RKO (cell line): ENCODE measurements at places on chromosomes 2 and 18.

DNA sequence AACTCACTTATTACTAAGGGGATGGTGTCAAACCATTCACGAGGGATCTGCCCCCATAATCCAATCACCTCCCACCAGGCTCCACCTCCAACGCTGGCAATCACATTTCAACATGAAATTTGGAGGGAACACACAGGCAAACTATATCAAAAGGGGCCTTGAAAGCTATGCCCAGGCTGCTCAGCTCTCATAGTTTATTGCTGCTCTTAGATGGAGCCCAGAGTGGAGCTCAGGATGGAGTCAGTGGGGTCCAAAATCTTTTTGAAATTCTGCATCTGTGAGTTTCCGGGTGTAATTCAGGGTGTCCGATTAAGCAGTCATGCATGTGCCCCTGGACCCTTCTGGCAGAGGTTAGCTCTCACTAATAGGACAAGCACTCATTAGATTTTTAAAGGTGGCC is 24.3 kb downstream of the RHOB start:
- no peak for DNase-seq

DNA sequence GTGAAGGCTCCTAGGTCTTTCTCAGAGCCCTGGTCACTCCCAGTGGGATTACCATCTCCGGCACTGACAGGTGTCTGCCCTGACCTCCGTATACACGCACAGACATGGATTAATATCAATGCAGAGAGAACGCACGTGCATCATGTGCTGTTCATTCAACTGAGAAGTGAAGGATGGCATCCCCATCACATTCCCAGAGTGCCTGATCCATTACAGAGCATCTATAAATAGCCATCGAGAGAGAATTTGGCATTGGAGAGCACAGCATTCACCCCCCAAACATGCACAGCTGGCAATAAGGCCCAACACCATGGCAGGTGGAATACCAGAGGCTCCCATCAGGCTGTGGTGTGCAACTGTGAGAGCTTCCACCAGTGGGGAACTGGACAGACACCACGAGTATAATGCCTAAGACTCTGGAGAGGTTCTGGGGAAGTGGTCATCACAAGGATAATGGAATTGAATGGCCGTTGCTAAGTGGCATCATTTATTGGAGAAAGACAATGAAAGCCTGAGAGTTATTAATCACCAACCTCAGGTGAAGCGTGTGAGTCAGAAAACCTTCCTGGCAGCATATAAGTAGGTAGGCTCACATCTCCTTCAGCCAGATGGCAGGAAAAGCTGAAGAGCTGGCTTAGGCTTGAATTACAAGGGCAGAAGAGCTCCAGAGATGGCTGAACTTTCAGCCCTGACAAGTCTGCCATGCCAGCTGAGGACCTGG is 244.5 kb upstream of the ID2 start:
- no peak for DNase-seq

DNA sequence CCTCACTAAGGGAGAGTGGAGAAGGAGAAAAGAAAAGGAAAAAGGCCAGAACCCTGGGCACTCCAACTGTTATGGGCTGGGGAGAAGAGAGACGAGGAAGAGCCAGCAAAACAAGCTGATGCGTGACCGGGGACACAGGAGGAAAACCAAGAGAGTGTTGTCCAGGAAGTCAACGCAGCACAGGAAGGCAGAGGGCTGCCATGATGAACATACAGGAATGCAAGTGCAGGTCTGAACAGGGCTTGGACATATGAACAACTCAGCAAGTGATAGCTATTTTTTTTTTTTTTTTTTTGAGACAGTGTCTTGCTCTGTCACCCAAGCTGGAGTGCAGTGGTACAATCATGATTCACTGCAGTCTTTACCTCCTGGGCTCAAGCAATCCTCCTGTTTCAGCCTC is 28.4 kb downstream of the SIX3 start:
- DNase-seq = no peak

GRCh38 chr2:197007716-197008628 is 81.5 kb upstream of the PGAP1 start:
- peak; percentile 46 for DNase-seq

DNA sequence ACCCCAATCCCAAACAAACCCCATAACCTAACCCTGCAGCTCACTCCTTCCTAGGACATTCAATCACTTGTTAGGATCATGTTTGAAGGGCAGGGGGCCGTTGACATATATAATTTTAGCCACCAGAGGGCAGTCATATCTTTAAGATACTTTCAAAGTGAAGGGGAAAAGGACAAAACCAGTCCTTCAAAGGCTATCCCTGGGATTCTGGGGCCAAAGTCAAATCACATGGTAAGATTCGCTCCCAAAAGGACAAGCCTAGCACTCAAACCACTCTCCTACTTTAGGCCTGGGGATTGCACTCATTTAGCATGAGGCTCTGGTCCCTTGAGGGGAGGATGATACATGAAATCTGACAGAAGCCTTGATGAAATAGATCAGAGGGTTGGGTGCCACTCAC is 44.6 kb downstream of the HAUS1 start:
- peak; percentile 61 for DNase-seq

- DNase-seq = no peak
Measured at GRCh38 chr18:45920367-45920766, 46.8 kb downstream of the EPG5 start.

GRCh38 chr18:58194028-58194427 is 150.0 kb downstream of the NEDD4L start:
- no peak for DNase-seq

- DNase-seq = no peak
Measured at GRCh38 chr2:117502121-117502520, 312.4 kb upstream of the DDX18 start.

GRCh38 chr2:107146181-107146580 is 260.2 kb upstream of the ST6GAL2 start:
- no peak for DNase-seq

DNA sequence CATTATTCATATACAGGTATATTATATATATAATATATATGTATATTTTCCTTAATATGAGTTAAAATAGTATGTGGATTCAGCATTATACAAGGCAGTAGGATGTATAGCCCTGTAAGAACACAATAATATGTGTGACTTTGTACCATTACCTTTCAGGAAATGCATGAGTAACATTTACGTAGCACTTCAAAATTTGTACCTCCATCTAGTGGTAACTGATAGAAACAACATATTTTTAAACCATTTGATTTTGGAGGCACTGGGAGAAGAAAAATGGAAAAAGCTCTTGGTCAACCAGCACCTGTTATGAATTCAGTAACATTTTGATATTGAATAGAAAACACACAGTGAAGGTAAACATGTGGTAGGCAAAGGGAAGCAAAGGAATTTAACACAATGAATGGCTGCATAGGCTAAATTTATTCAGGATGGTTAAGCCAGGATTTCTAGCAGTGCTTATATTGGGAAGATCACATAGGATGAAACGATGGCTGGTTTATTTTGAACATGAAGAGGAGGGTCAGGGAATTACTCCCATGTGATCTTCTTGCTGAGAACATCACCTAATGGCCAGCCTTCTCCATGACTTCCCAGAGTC is 565.5 kb downstream of the CCDC85A start:
- DNase-seq = peak; percentile 72

GRCh38 chr2:26696351-26696816 is 3.9 kb downstream of the KCNK3 start:
- peak; percentile 96 for DNase-seq

DNA sequence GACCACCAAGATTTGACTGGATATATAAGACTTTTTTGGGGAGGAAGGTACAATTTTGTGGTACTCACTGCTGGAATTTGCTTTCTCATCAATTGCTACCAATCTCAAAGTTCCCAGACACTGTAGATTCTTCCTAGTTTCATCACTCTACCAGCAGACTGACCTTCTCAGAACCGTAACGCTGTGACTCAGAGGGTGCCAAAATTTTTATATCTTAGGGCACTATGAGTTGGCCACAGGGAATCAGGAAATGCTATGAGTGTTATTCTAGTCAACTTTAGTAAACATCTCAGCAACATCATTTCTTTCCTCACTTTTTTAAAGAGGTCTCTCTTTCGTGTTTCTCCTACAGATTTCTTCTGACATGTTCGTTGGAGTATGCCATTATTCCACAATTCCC is 499.0 kb downstream of the TMX3 start:
- peak; percentile 3 for DNase-seq

GRCh38 chr2:73109431-73110167 is 3.1 kb downstream of the RAB11FIP5 start:
- DNase-seq = no peak

GRCh38 chr2:175008801-175009495 is 3.8 kb upstream of the CHN1 start:
- no peak for DNase-seq

GRCh38 chr18:48837676-48838075 is 113.1 kb downstream of the SMAD7 start:
- DNase-seq = no peak

DNA sequence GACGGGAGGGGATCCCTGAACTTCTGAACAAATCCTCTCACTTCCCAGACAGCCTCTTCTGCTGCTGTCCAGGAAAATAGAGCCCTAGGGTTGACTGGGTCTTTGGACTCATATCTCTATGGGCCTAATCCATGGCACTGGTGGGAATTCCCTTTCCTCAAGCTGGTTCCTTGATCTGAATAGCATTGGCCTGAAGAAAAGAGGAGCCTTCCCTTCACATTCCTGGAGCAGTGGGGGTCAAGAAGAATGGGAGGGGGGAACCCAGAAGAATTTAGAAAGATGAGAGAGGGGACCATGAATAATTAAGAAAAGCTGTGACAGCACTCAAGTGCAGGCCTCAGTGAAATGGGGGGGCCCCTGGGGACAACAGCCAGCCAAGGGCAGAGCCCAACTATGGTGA is 80.2 kb downstream of the COL6A3 start:
- no peak for DNase-seq

DNA sequence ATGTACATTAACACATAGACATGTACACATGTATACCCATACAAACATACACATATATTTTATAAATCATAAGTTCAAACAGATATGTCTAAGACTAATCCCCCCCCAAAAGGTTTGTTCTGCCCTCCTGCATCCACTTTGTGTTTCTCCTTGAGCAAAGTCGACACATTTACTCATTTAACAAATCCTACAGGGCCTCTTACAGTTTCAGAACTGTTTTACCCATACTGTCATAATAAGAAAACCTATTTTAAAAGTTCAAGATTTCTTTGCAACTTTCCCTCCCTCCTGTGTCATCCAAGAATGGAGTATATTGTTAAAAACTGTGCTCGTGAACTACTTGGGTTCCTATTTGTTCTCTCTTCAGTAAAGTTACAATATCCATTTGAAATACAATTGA is 166.7 kb downstream of the L3MBTL4 start:
- DNase-seq = no peak

DNA sequence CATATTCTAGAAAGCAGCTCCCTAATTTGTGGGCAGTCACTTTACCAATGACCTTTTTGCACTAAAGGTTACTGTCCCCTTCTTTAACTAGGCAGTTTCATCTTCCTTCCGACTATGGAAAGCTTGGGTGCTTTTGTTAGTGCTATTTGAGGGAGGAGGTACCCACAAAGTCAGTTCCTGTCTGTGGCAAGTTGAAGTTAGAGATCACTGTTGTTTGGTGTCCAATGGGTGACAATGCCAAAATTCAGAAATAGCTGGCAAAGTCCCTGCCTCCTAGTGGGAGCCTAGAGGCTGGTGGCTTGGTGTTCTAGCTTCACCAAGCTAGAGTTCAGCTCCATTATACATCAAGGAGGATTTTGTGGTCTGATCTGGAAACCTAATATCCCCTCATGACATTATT is 87.1 kb upstream of the PNPT1 start:
- no peak for DNase-seq

GRCh38 chr2:11553661-11554398 is 20.0 kb downstream of the GREB1 start:
- no peak for DNase-seq

DNA sequence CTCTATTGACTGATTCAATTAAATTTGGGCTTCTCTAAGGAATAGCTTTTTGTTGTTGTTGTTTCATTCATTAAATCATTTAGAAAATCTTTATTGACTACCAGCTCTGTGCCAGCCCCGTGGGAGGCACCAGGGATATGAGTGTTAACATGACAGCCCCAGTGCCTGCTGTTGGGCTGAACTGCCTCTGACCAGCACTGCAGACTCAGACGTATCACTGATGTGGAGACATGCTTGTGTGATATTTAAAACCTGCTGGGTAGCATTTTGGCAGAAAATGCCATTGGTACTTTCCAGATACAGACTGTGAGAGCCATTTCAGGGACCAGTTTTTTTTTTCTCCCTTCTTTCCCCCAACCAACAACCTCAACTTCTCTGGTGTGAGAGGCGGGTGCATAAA is 38.6 kb upstream of the KCNF1 start:
- DNase-seq = no peak

- no peak for DNase-seq
Measured at GRCh38 chr2:111159641-111160040, 38.9 kb downstream of the BCL2L11 start.

- DNase-seq = peak; percentile 29
Measured at GRCh38 chr18:13112982-13113381, 105.6 kb upstream of the LDLRAD4 start.

DNA sequence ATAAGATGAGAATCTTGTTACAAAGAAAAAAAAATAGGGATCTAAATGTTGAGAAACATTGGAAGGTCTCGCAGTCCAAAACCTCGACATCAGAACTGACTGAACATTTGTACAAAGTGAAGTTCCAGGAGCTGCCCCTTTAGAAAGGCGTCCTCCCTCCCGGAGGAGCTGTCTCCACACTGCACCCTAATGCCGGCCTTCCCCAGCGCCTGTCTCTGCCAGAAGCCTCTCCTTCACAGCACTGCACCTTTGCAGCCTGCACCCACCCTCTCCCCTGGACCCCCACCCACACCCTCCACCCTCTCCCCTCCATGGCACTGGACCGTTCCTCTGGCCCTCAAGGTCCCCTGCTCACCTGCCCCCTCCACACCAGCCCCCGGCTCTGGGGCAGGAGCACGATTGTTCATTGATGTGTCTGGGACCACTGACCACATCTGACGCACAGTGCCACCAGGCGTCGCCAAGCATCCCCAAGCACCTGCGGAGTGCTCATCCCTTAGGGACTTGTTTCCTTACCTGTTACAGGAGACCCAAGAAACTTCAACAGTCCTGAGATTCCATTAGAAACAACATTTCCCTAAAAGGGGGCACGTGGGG is 90.3 kb upstream of the SNTG2 start:
- DNase-seq = no peak

DNA sequence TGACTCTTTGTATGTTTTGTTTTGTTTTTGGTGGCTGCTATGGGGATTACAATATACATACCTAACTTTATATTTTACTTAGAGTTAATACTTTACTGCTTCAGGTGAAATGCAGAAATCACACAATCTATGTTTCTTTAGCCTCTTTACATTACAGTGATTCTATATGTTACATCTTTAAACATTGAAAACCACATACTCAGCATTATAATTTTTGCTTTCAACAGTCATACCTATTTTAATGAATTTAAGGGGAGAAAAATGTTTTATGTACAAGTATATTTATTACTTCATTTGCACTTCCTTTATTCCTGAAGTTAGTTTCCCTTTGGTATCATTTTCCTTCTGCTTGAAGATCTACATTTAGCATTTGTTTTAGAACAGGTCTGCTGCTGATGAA is 23.1 kb downstream of the FAM117B start:
- DNase-seq = no peak

- no peak for DNase-seq
Measured at GRCh38 chr2:171995586-171995985, 4.2 kb upstream of the METAP1D start.

- peak; percentile 52 for DNase-seq
Measured at GRCh38 chr2:7044253-7045250, 127.3 kb downstream of the RNF144A start.

GRCh38 chr2:74457549-74458131 is 598 bp upstream of the WBP1 start:
- DNase-seq = peak; percentile 70
